ENCODE measurements at places on chromosomes 7 and 10. TPM values are rescaled to one million over a fixed set of nuclear protein-coding genes. Genes with fewer than 3 reads are reported as not detected.

DNA sequence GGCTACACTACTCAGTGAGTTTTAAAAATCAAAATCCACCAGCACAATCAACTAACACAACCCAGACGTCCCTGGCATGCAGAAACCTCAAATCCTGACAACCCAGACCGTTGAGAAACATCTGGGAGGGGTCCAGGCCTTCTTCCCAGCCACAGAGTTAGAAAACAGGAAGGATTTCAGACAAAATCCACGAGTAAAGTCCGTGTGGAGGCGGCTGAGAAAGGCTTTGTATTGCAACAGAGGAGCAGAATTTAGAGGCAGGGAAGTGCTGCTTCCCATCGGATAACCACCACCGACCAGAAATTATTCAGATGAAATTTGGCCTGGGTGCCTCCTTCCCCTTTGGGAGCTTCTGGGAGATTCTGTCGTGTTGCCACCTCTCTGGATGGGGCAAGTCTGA is 61.5 kb downstream of the TNS3 start:
- no peak overlapping the region for H3K4me3 ChIP-seq
- no peaks in the 10 kb centered on the region for H3K36me3 ChIP-seq
- no peak overlapping the region for H3K27ac ChIP-seq
- DNase-seq, result no peak
- H3K27me3 ChIP-seq, result no peaks in the 10 kb centered on the region

The MYL7 gene
- total RNA-seq, result not detected

- no peak overlapping the region for H3K4me3 ChIP-seq
- no peaks in the 10 kb centered on the region for H3K36me3 ChIP-seq
- no peak for DNase-seq
Observed at GRCh38 chr7:126727930-126728391, 524.8 kb downstream of the GRM8 start.

GRCh38 chr10:91683975-91684374 is 51.1 kb upstream of the PPP1R3C start:
- no peaks in the 10 kb centered on the region for H3K4me1 ChIP-seq
- H3K27me3 ChIP-seq, result no peaks in the 10 kb centered on the region
- no peaks in the 10 kb centered on the region for H3K36me3 ChIP-seq
- H3K4me3 ChIP-seq, result no peak overlapping the region
- DNase-seq, result no peak

All from CD8-positive, alpha-beta memory T cell (primary cell).